ENCODE measurements at places on chromosomes 3 and 15.
A peak's percentile ranks its signal among the peaks of the same experiment; 100 is the strongest.

- DNase-seq: no peak
Observed at GRCh38 chr3:127585813-127586413, 4.6 kb downstream of the TPRA1 start.

- no peak for DNase-seq
Observed at GRCh38 chr3:29420106-29420505, 139.2 kb downstream of the RBMS3 start.

GRCh38 chr3:25548836-25549235, 115.9 kb downstream of the TOP2B start:
- no peak for DNase-seq

- DNase-seq: peak; percentile 78
Observed at GRCh38 chr15:101489599-101490407, at the start of gene PCSK6. PCSK6 (minus strand) TSS chr15:101489707; CDS start chr15:101489670, 37 bp downstream.

- DNase-seq: no peak
Observed at GRCh38 chr15:68885070-68885469, 45.3 kb upstream of the SPESP1 start.

GRCh38 chr3:164377466-164377865, 700.8 kb downstream of the SI start:
- DNase-seq: no peak

DNA sequence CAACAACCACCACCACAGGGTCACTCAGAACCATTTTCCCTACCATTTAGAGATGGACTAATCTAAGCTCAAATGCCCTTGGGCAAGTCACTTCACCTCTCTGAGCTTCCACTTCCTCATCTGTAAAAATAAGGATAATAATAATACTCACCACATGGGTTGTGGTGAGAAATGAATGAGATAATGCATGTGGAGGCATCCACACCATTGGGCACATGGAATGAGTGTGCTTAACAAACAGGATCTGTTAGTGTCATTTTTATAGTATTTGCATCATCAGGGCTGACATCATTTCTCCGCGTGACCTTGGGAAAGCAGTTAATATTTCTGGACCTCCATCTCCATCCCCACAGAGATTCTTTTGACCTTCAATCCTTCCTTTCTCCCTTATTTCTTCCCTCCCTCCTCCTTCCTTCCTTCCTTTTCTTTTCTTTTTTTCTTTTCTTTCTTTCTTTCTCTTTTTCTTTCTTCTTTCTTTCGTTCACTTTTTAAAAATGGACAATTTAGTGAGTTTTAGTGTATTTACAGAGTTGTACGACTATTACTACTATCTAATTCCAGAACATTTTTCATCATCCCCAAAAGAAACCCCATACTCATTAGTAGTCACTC, 7.7 kb upstream of the RFT1 start:
- DNase-seq: no peak

GRCh38 chr3:144053121-144053520, 81.5 kb downstream of the DIPK2A start:
- no peak for DNase-seq

DNA sequence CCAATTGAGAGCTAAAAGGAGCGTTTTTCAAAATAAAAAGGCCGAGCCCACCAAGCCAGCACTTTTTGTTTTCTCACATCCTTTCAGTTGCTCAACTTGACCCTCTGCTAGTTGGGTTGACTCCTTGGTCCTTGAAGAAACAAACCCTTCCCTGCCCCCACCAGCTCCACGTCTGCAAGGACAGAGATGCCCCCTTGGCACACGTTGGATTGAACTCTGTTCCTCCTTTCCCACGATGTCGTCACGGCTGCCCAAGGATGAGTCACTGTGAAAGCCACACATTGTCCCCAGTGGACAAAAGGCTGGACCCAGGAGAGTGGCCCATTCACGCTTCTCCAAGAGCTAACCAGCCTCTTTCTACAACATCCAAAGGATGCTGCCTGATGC, 43.0 kb upstream of the SPATA12 start:
- DNase-seq: peak; percentile 75

- no peak for DNase-seq
Observed at GRCh38 chr3:99990179-99990578, 124.1 kb downstream of the FILIP1L start.

DNA sequence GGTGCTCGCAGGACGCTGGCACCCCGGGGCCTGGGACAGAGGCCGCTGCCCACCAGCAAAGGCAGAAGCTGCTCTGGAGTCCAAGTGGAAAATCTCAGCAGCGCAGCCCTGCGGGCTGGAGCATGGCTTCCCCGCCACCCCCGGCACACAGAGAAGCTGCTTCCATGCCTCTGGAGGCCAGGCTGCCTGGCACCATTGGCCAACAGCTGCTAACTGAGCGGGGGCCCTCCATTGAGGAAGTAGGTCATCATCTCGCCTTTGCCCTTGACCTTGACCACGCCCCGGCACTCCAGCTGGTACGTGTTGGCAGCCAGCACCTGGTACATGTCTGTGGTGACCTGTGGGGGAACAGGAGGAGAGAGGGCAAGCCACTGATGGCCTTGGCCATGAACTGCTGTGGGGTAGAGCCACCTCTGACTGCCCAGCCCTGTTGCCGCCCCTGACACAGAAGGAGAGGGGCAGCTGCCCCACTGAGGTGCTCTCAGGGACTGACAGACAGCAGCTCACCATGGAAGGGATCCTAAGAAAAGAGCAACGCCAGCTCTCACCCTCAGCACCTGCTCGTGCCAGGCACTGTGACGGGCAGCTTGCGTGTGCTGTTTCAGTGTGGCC, 82.8 kb downstream of the SEC22A start:
- no peak for DNase-seq

DNA sequence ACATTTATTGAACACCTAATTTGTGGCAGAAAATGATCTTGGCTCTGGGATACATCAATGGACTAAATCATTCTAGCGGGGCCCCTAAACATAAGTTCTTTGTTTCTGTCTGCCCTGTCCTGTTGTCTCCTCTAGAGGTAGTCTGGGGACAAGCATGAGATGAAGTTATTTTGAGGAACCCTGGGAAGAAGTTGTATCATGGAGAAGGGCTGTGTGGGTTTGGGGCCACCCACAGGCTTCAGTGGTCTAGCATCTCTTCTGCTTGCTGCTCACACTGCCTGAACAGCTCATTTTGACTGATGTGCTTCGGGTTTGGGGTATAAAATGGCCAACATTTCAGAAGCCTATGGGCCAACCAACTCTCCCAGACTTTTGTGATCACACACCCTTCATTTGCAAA, 50.3 kb upstream of the OSBPL11 start:
- DNase-seq: no peak

DNA sequence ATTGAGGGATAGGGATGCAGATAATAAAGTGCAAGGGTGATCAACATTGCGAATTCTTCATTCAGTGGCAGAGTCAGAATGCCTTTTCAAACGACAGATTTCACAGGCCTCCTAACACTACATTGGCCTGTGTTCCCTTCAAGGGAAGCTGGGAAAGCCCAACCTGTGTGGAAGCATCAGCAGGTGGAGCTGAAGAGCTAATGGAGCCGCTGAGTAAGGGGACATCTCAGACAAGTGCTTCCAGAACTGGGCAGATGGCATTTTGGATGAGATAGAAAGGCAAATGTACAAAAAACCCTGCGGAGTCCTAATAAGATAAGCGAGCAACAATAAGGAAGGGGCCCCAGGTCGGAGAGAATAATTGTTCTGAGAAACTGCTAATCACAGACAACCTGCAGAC, 8.5 kb upstream of the SLC24A5 start:
- DNase-seq: no peak

DNA sequence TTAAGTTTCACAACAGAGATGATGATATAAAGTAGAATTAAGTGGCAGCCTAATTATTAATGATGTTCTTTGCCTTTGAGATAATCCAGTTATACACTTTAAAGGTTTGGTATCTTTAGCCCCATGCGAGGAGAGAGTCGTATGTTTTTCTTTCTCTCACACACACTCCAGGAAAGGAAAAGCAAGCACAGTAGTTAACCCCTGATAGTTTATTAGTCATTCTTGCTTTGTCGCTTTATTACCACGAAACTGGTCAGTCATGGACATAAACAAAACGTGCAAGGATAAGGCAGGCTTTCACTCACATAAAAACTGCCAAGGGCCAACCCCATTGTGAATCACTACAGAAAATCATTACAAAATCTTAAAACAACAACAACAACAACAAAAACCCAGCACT, 866.9 kb downstream of the FHIT start:
- no peak for DNase-seq

DNA sequence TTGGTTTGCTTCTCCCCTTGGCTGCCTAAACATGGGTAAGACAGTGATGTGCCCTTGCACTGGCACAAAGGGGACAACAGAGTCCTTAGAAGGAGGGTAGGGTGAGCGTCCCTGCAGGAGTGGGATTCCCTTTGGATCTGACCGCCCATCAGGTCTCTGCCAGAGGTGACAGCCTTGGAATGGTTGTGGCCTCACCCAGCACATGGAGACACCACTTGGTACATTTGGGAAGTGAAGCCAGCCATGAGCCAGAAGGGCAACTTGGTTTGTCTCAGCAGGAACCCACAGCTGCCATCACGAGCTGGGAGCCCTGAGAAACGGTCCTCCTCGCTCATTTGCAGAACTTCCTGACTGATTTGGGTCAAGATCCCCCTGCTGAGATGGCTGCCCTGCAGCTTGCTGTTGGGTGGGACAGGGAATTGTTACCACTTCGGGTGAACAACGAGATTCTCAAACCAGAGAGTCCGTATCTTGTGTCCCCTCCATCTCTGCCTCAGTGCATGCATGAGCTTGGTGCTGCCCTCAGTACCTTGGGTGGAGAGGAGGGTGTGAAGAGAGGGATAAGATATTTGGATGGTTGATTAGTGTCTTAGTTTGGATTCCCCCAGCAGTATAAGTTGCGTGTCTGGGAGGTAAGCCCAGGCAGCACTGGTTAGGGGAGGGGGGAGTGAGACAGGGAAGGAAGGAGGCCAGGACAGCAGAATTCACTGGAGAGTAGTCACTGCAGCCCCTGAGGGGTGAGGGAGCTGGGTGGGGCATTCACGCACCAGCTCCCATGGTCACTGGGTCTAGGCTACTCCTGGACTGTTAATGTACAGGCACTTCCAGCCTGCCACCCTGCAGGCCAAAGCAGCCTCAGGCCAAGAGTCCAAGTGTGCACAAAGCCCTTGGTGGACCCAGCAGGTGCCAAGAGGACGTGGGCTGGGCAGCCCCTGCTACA, 168.8 kb upstream of the TOPAZ1 start:
- no peak for DNase-seq

GRCh38 chr3:187920030-187920429, 174.8 kb upstream of the BCL6 start:
- DNase-seq: no peak

DNA sequence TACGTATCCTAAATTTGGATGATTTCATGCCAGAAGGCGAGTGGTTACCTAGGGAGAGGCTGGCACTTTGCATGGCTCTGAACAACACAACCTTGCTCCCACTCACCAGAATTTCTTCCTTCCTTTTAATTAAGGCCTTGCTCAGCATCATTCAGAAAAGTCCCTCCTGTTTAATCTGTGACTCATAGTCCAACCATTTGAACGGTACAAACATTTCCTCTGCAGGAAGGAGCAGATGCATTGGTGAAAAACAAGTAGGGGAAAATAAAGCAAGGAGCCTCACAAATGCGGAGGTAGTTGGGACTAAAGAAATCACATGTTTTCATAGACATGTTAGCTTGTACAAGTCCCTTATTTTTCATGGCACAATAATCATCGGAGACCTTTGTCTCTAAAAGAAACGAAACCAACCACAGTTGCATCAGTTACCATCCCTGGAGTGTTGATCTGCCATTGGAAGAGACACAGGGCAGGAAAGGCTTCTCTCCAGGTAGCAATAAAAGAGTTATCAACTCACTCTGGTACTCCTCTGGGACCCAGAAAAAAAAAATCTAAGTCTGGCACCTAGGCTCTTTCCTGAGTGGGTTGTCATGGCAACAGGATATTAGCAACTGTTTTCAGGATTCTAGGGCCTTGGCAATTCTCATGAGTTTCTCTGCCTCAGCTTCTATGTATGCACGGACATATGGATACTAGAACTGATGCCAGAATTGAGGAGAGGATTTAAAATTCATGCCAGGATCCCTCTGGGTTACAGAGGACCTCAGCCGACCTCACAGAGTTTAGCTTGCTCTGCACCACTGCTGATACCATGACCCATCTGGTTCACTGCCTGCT, 255.4 kb upstream of the ARPP21 start:
- no peak for DNase-seq

- DNase-seq: no peak
Observed at GRCh38 chr3:4531478-4532025, 38.4 kb downstream of the ITPR1 start.

GRCh38 chr15:78981532-78982313, 36.9 kb upstream of the CTSH start:
- DNase-seq: no peak

GRCh38 chr15:46296797-46297196, 662.0 kb downstream of the SQOR start:
- DNase-seq: no peak

DNA sequence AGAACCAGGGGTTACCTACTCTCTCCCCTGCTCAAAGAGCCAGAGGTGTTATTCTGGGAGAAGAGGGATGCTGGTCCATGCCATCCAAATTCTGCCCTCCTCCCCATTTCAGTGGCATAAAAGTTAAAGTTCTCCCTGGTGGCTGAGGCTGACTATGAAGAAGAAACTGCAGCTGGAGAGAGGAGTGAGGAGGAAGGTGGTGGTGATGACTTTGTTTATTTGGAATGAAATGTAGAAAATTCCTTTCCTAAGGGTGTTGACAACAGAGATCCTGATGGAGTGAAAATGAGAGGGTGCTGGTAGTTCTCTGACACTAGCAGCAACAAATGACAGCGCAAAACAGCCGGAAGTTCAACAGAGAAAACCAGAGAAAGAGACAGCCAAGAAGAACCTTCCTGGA, 100.4 kb downstream of the PCCB start:
- DNase-seq: no peak

GRCh38 chr3:123126653-123127052, 59.8 kb downstream of the PDIA5 start:
- DNase-seq: no peak

DNA sequence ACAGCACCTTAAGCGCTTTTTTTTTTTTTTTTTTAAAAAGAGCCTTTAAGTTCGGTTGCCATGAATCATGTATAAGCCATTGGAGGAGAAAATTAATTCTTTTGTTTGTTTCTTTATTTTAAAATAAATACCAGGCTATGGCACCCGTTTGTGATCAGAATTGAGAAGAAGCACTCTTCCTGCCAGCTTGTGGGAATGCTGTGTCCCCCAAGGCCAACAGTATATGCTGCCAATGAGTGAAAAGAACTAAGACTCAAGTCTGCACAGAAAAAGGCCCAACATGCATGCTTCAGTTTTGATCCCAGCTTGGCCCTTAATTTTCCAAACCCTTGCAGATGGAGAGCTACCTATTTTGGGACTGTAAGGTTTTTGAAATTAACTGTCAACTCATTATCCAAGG, 90.5 kb downstream of the LRRC3B start:
- DNase-seq: no peak

- no peak for DNase-seq
Observed at GRCh38 chr3:45682311-45682710, 6.9 kb upstream of the SACM1L start.

- no peak for DNase-seq
Observed at GRCh38 chr3:52246728-52247408, 1.3 kb downstream of the PPM1M start.

- no peak for DNase-seq
Observed at GRCh38 chr3:129961141-129961541, 13.4 kb upstream of the TRH start.

All from posterior vena cava (tissue), 2 donors.